Activated naive CD8-positive, alpha-beta T cell treated with anti-CD3 and anti-CD28 coated beads, Interleukin-2, amount 50 U/mL, for 24 hours (primary cell): ENCODE measurements at places on chromosomes 4 and X.

- no peak for DNase-seq
- H3K36me3 ChIP-seq = no peaks in the 10 kb centered on the region
- H3K4me3 ChIP-seq = no peak overlapping the region
Observed at GRCh38 chr4:174134361-174134760, 149.1 kb downstream of the FBXO8 start.

- no peak overlapping the region for H3K4me3 ChIP-seq
- peaks cover 17% of the 10 kb centered on the region for H3K4me1 ChIP-seq
- no peaks in the 10 kb centered on the region for H3K27me3 ChIP-seq
- peak overlapping the region; percentile 22 for H3K27ac ChIP-seq
- peaks cover 33% of the 10 kb centered on the region for H3K36me3 ChIP-seq
- no peak for DNase-seq
Observed at GRCh38 chr4:2930135-2930757, 33.0 kb downstream of the NOP14 start.

DNA sequence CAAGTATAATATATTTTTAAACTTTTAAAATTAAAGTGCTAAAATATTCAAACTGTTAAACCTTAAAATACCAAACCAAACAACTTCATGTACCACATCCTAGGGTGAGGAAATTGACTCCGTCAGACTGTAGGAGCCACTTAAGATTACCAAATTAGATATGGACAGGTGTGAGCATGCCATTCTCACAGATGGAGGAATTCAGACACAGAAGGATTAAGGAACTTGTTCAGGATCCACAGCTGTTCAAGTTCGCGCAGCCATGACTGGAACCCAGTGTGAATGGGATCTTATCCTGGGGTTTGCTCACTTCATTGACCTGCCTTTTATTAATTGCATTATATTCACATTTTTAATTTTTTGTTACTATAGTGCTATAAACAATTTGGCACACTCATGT is 224.9 kb upstream of the PCDH7 start:
- no peaks in the 10 kb centered on the region for H3K4me1 ChIP-seq
- H3K27me3 ChIP-seq = no peaks in the 10 kb centered on the region
- no peak overlapping the region for H3K27ac ChIP-seq
- no peaks in the 10 kb centered on the region for H3K36me3 ChIP-seq
- H3K4me3 ChIP-seq = no peak overlapping the region

GRCh38 chr4:22129454-22130029 is 181.0 kb upstream of the KCNIP4 start:
- peak; percentile 4 for DNase-seq
- no peak overlapping the region for H3K27ac ChIP-seq
- H3K36me3 ChIP-seq = no peaks in the 10 kb centered on the region
- H3K4me1 ChIP-seq = no peaks in the 10 kb centered on the region
- H3K4me3 ChIP-seq = no peak overlapping the region

DNA sequence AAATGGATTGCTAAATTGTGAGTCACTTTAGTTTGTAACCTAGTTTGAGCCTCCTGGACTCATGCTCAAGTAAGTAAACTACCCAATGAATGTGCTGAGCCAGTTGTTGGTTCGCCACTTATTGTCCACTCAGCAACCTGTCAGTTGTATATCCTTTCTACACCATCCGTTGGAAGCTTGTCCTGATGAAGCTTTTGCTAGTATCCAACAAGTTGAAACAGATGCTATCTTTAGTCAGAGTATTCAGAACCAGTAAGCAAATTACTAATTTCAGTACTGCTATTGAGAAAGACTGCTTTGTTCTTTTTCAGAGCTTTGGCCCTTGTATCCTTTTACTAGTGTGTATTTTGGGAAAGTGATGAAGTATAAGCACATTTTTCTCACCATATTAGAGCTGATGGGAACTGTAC is 4.3 kb upstream of the NAA15 start:
- H3K27ac ChIP-seq = no peak overlapping the region
- H3K27me3 ChIP-seq = no peaks in the 10 kb centered on the region
- H3K4me3 ChIP-seq = no peak overlapping the region
- H3K36me3 ChIP-seq = peaks cover 22% of the 10 kb centered on the region
- peaks cover 50% of the 10 kb centered on the region for H3K4me1 ChIP-seq

DNA sequence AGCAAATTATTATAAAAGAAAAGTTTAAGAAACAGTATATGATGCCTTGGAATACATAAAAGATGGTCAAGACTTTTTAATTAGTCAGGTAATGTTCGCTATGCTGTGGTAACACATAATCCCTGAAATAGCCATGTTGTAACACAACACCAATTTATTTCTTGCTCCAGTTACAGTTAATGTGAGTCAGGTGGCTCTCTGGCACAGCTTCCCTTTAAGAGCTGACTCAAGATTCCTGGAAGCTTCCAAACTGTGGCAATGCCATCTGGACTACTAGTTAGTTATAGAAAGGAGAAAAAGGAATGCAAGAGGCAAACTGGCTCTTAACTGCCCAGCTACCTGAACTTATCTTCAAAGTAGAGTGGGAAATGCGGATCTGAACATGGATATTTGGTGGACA is 210.5 kb downstream of the CHM start:
- no peak overlapping the region for H3K27ac ChIP-seq
- H3K27me3 ChIP-seq = no peaks in the 10 kb centered on the region
- H3K4me1 ChIP-seq = no peaks in the 10 kb centered on the region
- no peaks in the 10 kb centered on the region for H3K36me3 ChIP-seq

DNA sequence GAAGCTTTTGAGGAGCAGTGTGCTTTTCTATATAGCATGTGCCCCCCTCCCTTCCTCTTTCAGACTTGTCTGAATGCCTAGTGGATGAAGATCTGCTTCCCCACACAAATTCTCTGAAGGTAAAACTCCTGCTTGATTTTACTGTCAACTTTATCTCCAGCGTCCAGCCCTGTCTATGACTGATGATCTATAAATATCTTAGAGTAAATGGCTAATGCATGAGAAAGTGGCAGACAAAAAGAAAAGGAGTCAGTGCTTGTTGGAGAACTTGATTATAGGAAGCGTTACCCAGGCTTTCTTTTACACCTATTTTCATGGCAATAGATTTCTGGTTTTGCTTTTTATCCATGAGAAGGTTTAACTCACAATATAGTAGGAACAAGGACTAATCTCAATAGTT is 168.3 kb upstream of the HS3ST1 start:
- no peaks in the 10 kb centered on the region for H3K4me1 ChIP-seq
- H3K4me3 ChIP-seq = no peak overlapping the region
- no peaks in the 10 kb centered on the region for H3K36me3 ChIP-seq
- no peak for DNase-seq
- no peaks in the 10 kb centered on the region for H3K27me3 ChIP-seq

DNA sequence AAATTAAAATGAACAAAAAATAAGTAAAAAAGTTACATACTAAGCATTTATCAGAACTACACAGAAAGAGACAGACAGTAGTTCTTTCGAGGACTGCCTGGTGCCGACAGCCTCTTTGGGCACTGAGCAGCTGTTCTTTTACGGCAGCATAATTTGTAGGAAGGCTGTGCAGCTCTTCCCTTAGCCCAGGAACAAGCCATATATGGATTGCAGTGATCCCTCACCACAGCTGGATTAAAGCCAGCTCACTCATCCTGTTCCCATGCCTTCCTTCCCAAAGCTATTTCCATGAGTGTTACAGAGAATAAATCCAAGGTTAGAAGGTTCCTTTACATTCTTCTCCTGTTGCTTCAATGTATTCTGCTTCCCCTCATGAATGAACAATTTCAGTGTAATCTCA is 71.7 kb downstream of the DDX60L start:
- DNase-seq = no peak
- H3K4me3 ChIP-seq = no peak overlapping the region
- peaks cover 7% of the 10 kb centered on the region for H3K36me3 ChIP-seq
- no peaks in the 10 kb centered on the region for H3K27me3 ChIP-seq
- no peak overlapping the region for H3K27ac ChIP-seq

DNA sequence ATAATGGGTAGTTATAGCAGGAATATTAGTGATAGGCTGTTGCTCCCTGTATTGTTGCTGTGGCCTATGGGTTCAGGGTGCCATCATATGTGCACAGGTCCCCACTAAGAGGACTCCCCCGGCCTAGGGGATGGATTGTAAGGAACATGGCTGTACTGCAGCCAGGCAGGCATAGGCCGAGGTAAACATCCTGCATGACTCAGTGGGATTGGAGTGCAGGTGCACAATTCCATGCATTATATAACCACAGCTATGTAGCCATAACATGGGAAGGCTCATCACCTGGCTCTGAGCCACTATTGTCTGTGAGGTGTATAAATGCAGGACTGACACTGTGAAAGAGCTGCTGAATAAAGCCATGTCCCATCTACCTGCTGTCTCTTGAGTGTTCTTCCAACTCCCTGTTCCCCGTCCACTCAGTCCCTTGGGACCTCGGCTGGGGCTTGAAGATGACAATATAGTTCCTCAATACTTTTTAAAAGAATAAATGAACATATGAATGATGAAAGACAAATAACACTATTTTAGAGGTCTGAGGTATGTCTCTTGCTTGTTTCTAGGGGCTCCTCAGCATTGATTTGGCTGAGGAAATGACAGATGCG is 425.2 kb downstream of the IDS start:
- no peaks in the 10 kb centered on the region for H3K4me1 ChIP-seq
- H3K27me3 ChIP-seq = no peaks in the 10 kb centered on the region
- DNase-seq = no peak
- no peak overlapping the region for H3K27ac ChIP-seq

GRCh38 chr4:166077782-166078181 is 204.7 kb downstream of the TLL1 start:
- H3K4me3 ChIP-seq = no peak overlapping the region
- H3K27ac ChIP-seq = no peak overlapping the region
- H3K36me3 ChIP-seq = no peaks in the 10 kb centered on the region
- H3K4me1 ChIP-seq = no peaks in the 10 kb centered on the region
- H3K27me3 ChIP-seq = no peaks in the 10 kb centered on the region
- DNase-seq = no peak

- no peak within 1 kb of the TSS for H3K27ac ChIP-seq
- DNase-seq = no peak
- no peak within 1 kb of the TSS for H3K4me3 ChIP-seq
- no peaks in the 10 kb centered on the region for H3K27me3 ChIP-seq
- H3K36me3 ChIP-seq = no peaks in the 10 kb centered on the region
- no peaks in the 10 kb centered on the region for H3K4me1 ChIP-seq
Observed at GRCh38 chrX:78747489-78747888, at the start of gene LPAR4. LPAR4 (plus strand) TSS chrX:78747720; CDS start chrX:78754870, 7,150 bp downstream.

- peak overlapping the region; percentile 78 for H3K4me3 ChIP-seq
- H3K36me3 ChIP-seq = peaks cover 67% of the 10 kb centered on the region
- no peak for DNase-seq
- H3K4me1 ChIP-seq = peaks cover 84% of the 10 kb centered on the region
Observed at GRCh38 chrX:45758738-45759397, 558.2 kb upstream of the DIPK2B start.

GRCh38 chr4:53734182-53734581 is 142.9 kb upstream of the LNX1 start:
- no peak for DNase-seq
- no peaks in the 10 kb centered on the region for H3K27me3 ChIP-seq
- no peak overlapping the region for H3K27ac ChIP-seq
- H3K4me3 ChIP-seq = no peak overlapping the region

DNA sequence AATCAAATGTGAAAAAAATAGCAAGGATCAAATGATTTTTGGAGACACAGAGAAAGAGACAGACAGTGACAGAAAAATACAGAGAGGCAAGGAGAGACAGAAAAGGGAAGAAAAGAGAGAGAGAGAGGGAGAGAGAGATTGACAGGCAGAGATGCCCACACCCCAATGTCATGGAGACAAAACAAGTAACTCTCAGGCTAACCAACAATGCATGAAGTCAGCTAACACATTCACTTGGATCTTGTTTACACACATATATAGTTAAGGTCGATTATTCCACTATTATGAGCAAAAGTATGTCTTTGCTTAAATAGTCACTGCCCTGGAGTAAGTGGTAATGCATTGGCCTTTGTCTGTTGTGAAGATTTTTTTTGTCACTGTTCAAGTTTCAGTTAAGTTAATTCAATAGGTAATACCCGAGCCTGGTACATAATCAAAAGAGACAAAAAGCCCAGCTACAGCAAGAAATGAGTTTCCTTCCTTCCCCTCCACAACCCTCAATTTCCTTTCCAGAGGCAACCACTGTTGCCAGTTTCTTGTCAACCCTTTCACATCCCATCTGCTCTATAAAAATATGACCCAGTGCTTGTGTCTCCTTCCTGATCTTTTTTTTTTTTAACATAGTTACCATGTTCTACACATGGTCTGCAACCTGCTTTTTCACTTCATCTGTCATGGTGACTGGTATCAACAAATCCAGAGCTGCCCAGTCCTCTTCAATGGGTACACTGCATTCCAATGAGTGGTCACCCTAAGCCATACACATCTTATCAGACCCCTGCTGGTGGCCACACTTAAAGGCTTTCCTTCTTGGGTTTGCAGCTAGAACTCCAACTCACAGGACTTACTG is 52.1 kb downstream of the PROM1 start:
- H3K27ac ChIP-seq = no peak overlapping the region
- H3K36me3 ChIP-seq = no peaks in the 10 kb centered on the region
- no peak overlapping the region for H3K4me3 ChIP-seq
- H3K27me3 ChIP-seq = peaks cover 2% of the 10 kb centered on the region
- H3K4me1 ChIP-seq = no peaks in the 10 kb centered on the region
- no peak for DNase-seq

- DNase-seq = peak; percentile 31
- no peak overlapping the region for H3K4me3 ChIP-seq
- no peak overlapping the region for H3K27ac ChIP-seq
- no peaks in the 10 kb centered on the region for H3K27me3 ChIP-seq
Observed at GRCh38 chrX:41265615-41266014, 68.3 kb upstream of the DDX3X start.

DNA sequence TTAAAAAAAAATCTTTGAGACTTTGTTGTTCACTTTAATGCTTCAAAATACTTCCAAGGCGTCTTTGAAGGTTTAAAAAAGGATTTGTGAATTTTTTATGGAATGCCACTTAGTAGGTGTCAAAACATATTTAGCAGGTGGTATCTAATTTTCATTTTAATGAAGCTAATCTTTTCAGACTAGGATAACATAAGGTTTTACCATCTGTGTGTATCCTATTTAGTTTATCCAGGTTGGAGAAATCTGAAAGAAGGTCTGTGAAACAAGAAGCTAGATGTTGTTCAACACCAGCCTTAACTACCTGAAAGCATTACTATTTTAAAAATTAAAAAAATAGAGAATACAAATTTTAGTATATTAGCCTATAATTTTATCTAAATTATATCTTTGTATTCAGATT is 193.4 kb downstream of the GRID2 start:
- no peak overlapping the region for H3K4me3 ChIP-seq
- H3K27me3 ChIP-seq = no peaks in the 10 kb centered on the region
- no peak for DNase-seq

DNA sequence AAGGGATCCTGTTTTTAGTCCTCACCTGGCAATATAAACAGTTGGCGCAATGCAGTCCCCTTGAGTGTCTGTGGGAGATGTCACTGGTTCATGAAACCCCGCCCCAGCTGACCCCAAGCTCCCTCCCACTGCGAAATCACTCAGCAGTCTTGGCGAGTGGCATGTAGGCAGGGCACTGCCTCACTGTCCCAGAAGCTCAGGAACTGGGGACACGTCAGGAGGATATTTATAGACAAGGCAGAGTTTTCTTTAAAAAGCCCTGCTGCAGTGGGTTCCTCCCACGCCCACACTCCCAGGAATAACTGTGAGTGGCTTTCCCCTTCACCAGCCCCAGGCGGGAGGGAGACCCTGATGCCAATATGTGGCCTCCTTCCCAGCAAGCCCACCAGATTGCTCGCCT is 44.3 kb upstream of the PPP2R2C start:
- H3K27me3 ChIP-seq = peaks cover 2% of the 10 kb centered on the region
- DNase-seq = no peak
- no peak overlapping the region for H3K27ac ChIP-seq
- H3K4me1 ChIP-seq = no peaks in the 10 kb centered on the region
